Stimulated activated CD4-positive, alpha-beta T cell treated with anti-CD3 and anti-CD28 coated beads, Interleukin-1b, Interleukin-23, amount 100 ng/mL, for 24 hours (primary cell): ENCODE measurements at places on chromosomes 3 and 15.

GRCh38 chr3:152434142-152434541, 165.4 kb downstream of the MBNL1 start:
- no peak for DNase-seq

DNA sequence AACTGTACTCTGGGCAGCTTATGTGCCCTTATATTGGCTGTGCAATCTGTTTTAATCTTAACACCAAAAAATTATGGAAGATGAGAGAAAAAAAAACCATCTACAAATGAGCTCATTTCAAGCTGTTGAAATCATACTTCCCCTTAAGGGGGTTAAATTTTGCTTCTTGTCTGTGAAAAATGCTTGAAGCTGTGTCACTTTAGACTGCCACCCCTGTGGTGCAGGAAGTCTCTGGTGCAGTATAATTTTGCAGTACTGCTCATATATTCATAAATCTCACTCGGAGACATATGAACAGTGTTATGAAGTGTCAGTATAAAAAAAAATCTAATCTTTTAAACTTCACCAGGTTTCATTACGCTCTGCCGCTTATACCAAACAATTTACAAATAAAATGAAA, 30.4 kb upstream of the FEZF2 start:
- DNase-seq: no peak

DNA sequence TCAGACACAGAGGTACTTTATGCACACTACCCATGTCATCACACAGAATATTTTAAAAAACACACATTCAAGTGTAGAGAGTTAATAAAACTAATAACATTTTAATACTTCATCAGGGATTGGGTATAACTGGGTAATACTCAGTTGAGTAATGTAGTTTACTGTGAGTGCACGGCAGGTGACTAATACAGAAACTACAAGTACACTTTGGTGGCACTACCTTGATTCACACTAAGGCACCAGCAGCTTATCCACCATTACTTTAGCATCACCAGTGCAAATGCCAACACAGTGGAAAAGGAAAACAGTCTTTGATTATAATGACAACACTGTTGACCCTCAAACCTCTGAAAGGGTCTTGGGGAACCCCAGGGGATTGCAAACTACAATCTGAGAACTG, 33.6 kb downstream of the ZNF280D start:
- no peak for DNase-seq

DNA sequence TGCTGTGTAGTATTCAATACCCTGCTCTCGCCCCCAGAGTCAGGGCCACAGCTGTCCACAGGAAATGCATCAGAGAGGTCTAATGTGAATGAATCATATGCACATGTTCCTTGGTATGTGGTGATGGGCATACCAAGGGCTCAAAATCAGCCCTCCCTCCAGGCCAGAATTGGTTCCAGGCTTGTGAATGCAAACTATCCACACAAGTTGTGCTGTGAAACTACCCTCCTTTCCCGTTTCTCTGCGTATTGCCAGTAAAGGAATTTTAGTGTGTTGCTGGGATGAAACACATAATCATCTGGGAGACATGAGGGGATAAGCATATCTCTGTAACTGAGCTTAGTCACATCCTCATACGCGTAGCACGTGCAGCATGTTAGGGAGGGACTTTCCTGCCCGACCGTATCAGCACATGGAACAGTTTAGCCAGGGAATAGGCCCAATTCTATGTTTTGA, 9.2 kb upstream of the MME start:
- DNase-seq: no peak

- DNase-seq: no peak
Measured at GRCh38 chr3:41126472-41126871, 72.8 kb upstream of the CTNNB1 start.

GRCh38 chr3:24802614-24803013, 308.0 kb upstream of the THRB start:
- no peak for DNase-seq

DNA sequence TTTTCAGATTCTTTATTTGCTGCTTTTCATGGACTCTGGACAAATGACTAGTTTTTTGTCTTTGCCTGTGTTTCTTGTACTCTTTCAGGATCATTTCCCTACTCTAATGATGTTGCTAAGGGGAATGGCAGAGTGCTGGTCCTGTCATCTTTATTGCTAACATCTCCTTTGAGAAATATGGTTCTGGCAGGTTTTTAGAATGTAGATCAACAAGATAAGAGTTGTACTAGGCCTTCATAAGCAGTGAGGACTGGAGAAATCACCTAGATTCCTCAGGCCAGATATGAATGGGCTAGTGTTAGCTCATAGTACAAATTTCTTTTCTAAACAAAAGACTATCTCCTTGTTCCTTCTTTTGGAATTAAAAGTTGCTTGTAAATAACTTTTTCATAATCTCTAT, 156.0 kb downstream of the UBE2E2 start:
- DNase-seq: no peak

DNA sequence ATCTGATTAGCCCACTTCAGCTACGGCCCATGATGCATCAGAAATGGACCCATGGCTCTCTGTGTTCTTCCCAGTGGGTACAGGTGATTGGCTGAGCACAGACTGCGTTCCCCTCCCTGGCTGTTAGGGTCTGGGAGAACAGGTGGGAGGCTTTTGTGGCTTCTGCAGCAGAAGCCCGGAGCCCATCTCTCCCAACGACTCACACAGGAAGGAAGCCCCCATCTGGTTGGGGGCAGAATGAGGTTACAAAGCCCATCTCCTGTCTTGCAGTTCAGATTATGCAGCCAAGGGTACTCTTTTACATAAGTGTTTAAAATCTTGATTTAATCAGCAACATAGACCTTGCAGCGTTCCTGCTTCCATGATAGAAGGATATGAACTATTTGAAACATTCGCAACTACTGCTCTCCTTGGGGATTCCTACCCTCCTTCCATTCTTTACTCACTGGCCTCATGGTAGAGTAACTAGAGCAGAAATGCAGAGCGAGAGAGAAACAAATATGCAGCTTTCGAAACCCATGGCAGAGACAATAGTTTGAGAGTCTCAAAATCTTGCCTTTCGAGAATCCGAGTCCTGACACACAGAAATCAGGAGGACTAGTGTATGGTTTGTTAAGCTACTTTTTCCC, 291.3 kb downstream of the TLE3 start:
- no peak for DNase-seq

- DNase-seq: no peak
Measured at GRCh38 chr3:42144209-42144608, 53.1 kb downstream of the TRAK1 start.

- no peak for DNase-seq
Measured at GRCh38 chr3:8606701-8607231, 37.8 kb downstream of the SSUH2 start.

- no peak for DNase-seq
Measured at GRCh38 chr3:73509816-73510215, 114.9 kb downstream of the PDZRN3 start.
